ENCODE measurements at places on chromosomes 6 and 20.

DNA sequence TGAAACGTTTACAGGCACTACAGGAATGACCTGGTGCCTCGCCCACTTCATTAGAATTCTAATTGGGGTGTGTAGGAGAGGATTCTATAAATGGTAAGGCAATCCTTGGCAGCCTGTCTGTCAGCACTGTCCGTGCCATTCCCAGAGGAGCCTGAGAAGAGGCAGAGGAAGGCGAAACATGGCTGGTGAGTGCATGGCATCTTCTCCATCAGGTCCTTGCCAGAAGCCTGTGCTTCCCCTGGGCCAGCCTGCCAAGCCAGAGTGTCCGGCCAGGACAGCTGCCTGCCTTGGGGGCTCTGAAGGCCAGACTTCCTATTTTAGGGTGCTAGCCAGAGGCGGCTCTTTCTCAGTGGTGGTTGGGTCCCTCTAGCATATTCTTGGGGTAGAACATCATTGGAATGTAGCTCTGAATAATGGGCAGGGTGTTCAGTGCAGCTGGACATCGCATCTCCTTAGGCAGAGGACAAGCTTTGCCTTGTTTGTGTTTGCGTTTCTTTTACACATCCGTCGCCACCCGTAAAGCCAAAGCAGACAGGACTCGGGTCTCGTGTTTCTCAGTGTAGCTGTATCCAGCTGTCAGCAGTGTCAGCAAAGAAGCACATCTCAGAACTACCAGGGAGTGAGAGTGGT is at the start of gene TGM3:
Gene TGM3, plus strand, starts transcription at position 116 of the 630 bp plus-strand sequence. Its CDS starts 63 bp downstream, at position 179.
- DNase-seq, result no peak

GRCh38 chr20:61737812-61738443 is 327.8 kb downstream of the TAF4 start:
- no peak for DNase-seq

DNA sequence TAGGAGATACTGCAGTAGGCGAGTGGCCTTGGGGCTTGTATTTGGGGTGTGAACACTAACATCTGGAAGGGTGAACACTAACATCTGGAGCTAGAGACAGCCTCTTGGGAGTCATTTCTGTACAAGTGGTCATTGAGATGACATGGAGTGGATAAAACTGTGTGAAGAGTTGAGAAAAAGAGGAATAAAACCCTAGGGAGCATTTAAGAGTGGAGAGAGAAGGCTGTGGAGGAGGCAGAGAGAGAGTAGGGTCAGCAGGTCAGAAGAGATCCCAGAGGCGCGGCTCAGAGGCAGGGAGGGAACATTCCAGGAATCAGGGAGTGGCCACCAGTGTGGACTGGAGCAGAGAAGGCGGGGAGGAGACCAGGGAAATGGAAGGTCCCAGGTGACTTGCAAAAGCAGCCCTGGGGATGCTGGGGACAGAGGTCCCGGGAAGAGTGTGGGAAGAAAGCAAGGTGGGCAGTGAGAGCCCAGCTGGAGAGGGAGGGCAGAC is 202.0 kb upstream of the RNF24 start:
- no peak for DNase-seq

- DNase-seq, result no peak
Observed at GRCh38 chr6:87628424-87628823, 38.5 kb downstream of the ORC3 start.

DNA sequence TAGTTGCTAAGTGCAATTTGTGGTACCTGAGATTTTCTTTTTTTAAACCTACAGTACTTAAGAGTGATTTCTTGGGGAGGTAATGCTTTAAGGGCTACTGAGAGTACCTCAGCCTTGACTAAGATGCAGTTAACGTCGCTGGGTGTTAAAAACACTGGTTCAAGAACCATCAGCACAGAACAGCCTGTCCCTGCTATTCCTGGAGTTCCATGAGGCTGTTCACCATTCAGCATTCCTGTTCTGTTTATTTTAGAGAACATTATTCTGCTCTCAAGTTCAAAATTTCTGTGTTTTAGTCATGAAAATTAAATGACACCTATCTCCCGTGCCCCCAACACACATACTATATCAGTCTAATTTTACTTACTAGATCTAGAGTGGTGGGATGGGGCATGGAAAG is 1.7 kb upstream of the PRELID3B start:
- DNase-seq, result no peak

DNA sequence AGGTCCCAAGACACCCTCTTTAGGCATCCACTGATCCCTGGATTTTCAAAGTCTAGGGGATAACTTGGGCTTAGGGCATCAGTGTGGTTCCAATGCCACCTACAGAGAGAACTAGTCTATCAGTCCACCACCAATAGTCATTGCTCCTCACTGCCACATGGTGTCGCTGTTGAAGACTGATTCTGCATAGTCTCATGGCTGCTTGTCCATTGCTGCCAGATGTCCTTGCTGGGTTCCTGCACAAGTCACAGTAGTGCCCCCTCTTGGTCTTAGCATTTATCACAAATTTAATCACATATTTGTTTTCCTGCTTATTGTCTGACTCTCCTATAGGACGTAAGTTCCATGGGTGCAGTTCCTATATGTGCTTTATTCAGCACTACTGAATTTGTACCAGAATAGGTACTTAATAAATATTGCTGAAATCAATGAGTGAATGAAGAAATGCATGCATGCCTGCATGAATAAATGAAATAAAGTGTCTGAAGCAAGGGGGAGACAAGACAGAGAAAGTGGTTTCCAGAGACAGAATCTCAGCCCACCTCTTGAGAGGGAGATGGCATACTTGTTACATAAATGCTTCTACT is 45.9 kb upstream of the RALY start:
- peak; percentile 21 for DNase-seq

DNA sequence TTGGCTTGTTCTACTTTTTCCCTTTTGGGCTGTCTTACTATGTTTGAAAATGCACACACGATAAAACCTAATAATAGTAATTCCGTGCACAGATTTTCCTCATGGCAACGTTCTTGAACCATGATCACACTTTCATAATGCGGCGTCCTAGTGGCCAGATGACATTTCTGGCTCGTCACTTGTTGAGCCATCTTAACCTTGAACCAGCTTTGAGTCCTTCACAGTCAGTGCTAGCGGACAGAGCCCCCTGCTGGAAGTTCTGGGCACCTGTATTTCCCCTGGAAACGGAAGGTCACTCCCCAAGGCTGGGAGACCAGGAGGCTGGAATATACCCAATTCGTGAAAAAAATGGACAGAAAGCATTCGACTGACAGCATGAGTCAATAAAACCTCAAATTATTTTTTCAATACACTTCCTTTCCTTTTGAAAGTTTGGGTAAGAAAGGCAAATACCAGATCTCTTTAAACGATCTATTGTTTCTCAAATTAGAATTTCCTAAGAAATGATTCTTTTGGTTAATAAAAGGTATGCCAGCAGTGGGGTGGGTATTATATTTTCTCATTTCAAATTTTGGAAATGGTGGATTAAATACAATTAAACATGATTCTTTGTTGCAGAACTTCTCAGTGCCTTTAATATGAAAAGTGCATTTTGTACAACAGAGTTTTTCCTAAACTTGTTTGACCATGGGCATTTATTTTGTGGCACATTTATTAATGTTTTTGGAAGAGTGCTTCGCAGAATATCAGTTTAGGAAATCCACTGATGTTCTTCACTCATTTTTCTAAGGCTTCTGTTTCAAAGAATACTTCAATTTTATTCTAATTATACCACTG is 542.3 kb downstream of the QKI start:
- DNase-seq, result peak; percentile 15

- no peak for DNase-seq
Observed at GRCh38 chr6:31473780-31474761, 23.9 kb upstream of the MICB start.

GRCh38 chr20:46275091-46275490 is 33.2 kb downstream of the CDH22 start:
- DNase-seq, result no peak

DNA sequence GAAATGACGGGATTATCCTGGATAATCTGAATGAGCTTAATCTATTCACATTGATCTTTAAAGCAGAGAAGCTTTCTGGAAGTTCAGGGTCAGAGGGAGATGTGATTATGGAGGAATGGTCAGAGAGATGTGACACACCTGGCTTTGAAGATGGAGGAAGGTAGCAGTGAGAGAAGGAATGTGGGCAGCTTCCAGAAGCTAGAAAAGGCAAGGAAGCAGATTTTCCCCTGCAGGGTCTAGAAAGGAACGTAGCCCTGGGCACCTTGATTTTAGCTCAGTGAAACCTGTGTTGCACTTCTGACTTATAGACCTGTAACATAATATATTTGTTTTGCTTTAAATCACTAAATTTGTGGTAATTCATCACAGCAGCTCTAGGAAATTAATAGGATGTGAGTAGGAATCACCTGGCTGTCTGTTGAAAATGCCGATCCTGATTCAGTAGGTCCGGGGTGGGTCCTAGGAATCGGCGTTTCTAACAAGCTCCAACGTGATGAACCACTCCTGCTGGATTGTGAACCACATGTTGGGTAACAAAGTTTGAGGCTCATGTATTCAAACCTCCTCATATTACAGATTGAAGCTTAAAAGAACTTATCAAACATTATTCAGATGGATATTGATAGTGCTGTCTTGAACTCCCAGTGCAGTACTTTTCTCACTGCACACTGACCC is 157.0 kb downstream of the GJA1 start:
- no peak for DNase-seq

GRCh38 chr20:24109537-24109936 is 121.0 kb upstream of the GGTLC1 start:
- no peak for DNase-seq

DNA sequence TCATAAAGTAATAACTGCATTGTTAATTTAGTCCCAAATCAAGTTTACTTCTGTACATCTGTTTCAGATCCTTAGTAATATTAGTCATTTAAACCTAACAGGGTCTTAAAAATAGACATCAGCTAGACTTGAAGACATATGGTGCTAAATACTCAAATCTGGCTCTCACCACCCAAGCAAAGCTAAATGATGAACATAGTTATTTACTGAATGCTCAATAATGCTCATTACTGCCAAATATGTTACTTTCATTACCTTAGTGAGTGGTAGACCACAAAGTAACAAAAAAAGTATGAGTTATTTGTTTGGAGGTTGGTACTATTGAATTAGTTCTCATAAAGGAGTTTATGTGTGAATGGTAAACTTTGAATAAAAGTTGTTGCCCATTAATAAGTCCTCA is 502.1 kb downstream of the PKHD1 start:
- DNase-seq, result no peak

DNA sequence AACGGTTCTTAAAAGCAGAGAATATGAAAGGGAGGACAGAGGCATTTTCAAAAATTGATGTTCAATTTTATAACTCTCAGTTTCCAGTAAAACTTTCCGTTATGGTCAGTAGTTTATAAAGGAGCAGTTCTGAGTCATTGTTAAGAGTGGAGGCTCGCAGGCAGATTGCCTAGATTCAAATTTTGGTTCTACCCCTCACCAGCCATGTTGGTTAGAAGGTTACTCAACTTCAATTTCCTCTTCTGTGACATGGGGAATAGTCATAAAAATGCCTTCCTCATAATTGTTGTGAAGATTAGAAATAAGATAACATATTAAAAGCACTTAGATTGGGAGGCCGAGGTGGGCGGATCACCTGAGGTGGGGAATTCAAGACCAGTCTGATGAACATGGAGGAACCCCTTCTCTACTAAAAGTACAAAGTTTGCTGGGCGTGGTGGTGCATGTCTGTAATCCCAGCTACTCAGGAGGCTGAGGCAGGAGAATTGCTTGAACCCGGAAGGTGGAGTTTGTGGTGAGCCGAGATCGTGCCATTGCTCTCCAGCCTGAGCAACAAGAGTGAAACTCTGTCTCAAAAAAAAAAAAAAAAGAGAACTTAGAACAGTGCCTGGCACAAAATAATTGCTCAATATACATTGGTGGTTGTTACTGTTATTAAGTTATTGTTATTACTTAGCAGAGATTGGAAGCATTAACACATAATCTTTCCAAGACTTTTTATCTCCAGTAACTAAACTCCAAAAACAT is 348.9 kb downstream of the NRN1 start:
- no peak for DNase-seq

DNA sequence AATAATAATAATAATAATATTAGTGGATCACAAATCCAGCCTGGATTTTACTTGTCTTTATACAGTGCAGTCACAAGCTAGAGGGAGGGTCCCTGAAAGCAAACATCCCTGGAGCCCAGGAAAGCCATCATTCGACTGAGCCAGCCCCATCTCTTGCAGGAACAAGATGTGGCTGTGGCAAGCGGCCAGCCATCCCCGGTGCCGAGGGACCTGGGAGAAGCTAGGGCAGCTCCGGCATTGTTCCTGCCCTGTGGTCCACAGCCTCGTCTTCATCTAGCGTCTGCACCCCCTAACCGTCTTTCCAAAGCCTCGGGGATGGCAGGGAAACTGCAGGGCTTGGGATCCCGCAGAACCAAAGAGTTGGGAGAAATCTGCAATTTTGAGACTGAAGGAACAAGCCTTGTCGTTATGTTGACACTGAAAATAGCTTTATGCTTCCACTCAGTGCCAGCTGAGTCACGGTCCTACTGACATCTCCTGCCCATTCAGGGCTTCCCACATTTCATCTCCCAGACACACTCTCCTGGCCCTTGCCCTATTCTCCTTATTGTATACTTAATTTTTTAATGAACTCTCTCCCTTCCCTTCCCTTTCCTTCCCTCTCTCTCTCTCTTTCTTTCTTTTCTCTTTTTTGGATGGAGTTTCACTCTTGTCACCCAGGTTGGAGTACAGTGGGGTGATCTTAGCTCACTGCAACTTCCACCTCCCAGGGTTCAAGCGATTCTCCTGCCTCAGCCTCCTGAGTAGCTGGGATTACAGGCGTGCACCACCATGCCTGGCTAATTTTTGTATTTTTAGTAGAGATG is 62.5 kb upstream of the ZNFX1 start:
- no peak for DNase-seq

DNA sequence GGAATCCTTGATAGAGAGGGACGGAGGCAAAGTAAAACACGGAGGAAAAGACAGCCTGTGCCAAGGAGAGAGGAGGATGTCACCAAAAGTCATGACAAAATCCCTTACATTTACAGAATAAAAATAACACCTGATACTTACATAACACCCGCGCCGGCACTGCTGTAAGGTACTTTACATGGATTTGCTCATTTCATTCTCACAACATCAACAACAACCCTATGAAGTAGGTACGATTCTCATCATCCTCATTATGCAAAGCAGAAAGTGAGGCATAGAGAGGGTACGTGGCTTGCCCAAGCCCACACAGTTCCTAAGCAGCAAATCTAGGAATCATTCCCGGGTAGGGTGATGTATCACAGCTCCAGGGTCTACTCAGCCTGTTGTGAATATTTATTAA is 67.6 kb upstream of the NFATC2 start:
- no peak for DNase-seq

- no peak for DNase-seq
Observed at GRCh38 chr20:39631557-39631956, 669.4 kb downstream of the DHX35 start.

- DNase-seq, result no peak
Observed at GRCh38 chr6:117280922-117281321, 15.6 kb downstream of the VGLL2 start.
